HepG2 (cell line): ENCODE measurements at places on chromosomes 5 and 9.

DNA sequence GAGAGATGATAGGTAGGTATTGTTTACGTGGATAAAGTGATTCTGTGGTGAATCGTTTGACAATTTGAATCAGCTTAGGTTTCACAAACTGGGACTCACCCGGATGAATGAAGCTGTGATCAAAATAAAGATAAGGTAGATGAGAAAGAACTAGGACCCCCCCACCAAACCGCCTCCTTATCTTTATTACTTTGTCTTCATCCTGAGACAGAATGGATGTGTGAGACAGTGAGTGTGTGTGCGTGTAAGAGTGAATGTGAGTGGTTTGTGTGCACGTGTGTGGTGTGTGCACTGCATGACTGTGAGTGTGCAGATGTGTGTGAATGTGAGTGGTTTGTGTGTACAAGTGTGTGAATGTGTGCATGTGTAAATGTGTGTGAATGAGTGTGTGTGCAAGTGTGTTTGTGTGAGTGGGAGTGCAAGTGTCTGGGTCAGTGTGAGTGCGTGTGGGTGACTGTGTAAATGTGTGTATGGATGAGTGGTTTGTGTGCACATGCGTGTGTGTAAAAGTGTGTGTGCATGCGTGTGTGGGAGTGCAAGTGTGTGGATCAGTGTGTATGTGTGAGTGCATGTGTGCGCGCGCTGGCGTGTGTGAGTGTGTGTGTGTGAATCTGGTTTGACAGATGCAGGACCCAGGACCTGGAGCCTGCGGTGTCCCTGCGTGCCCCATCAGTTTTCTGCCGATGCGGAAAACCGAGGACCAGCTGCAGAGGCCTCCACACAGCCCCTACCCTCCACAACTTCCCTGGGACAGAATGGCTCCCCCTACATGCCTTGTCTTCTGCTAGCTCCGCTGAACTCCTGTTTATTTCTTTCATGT lies 11.4 kb upstream of the ENG start:
- no peak for DNase-seq

DNA sequence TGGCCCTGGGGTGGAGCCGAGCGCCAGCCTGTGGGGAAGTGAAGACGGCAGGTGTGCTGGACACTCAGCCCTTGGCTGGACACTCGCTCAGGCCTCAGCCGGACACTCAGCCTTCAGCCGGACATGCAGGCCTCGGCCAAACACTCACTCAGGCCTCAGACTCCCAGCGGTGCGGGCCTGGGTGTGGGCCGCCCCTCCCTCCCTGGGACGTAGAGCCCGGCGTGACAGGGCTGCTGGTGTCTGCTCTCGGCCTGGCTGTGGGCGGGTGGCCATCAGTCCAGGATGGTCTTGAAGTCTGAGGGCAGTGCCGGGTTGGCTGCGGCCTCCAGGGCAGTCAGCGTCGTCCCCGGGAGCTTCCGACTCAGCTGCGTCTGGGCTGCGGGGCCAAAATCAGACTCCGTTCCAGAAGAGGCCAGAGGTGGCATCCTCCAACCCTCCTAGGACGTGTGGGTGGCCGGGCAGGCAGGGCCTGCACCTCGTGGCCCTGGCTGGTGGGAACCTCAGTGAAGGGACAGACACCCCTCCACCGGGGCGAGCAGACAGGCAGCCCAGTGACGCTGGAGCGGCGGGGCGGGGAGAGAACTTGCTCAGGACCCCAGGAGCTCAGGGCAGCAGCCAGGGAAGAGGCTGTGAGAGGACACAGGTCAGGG lies 28.4 kb downstream of the SLC6A18 start:
- no peak for DNase-seq

DNA sequence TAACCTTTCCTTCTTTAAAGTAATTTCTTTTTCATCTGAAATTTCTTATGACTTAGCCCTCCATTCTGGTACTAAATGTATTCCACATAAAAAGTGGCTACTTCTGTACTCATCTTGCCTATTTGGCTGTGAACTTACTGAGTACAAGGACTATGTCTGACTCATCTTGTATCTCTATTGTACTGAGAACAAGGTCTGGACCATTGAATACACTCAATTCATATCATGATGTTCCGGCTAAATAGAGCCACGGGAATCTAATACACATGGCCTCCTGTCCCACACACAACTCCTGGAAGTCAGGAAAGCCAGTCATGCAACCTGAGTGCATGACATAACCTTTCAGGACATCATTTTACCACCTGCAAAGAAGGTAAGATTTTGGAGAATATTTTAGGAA lies 203.9 kb downstream of the PLK2 start:
- DNase-seq, result no peak

GRCh38 chr5:174553556-174553955 lies 170.8 kb upstream of the MSX2 start:
- no peak for DNase-seq

DNA sequence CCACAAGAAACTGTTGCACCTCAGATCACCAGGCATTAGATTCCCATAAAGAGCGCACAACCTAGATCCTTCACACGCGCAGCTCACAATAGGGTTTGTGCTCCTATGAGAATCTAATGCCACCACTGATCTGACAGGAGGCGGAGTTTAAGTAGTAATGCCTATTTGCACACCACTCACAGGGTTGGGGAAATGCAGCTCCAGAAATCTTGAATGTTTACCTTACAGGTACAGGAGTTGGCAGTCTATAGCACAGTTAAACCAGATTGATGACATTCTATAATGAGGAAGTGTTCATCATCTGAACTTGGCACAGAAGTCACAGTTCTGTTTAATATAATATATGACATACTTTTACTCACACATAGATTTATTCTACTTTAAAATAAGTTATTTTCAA lies 732.2 kb upstream of the ZNF608 start:
- no peak for DNase-seq

DNA sequence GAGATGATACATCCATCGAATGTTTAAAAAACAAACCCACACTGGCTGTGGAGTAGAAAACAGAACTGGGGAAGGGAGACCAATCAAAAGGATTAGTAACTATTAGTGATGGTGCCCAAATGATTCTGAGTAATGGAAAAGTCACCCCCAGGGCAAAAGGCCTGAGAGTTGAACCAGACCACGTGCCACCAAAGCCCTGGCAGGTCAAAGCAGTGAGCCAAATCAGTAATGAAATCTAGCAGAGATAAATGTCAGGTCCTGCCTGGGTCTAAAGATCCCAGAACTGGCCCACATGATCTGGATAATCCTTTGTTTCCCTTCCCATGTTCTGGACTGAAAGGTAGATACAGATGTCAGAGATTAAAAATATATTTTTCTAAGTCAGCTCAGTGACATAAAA lies 9.4 kb downstream of the OTULINL start:
- no peak for DNase-seq

- no peak for DNase-seq
Observed at GRCh38 chr9:2227144-2227867, 212.2 kb downstream of the SMARCA2 start.

DNA sequence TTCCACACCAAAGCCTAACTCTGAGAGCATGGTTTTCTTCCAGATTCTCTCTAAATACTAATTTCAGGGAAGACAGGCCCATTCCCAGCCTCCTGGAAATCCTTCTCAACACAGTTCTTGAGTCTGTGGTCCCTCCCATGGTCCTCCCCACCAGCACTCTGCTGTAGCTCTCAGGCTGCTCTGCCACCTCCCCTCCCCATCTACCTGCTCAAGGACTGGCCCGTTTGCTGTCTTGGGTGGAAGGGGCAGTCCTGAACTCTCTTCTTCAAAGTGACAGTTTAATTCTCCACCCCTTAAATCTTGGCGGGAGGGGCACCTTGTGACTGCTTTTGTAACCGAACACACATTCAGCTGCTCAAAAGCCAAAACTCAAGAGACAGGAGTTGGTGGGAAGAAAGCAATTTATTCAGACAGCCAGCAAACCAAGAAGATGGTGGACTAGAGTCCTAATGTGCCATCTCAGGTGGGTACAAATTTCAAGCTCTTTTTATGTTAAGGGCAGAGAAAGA lies 7.6 kb upstream of the LCN15 start:
- no peak for DNase-seq

DNA sequence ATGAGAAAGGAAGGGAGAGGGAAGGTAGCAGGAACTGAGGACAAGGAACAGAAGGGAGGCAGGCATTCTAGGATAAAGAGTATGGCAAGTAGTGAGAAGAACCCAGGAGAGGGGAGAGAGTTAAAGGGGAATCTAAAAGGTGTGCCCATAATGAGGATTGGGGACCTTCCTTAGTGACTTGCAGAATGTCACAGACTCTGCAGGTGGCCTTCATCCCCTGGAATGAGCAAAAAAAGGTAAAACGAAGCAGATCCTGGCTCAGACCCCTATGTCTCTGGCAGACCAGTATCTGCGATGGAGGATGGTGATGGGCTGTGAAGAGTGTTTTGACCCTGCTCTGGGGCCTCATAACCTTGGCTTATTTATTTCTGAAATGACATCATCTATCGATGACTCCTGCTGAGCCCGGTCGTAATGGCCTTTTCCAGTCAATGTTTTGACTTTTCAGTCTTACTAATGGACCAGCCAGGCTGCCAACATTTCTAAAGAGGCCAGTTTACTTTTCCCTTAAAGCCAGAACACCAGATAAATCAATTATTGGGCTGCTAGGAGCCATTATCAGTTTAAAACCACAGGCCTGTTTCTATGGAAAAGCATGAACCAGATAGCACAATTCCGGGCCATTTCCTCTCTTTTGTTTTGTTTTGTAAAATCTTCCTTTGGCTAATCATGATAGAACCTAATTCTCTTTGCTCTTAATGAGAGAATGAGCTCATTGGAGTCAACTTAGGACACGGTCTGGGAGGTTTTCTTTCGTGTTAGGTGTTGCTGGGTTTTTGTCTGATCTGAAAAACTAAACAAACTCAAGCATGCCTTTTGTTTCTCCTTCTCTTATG lies 3.1 kb downstream of the TMOD1 start:
- DNase-seq, result no peak
